Thoracic aorta (tissue), 2 donors: ENCODE measurements at places on chromosomes 4 and X.

DNA sequence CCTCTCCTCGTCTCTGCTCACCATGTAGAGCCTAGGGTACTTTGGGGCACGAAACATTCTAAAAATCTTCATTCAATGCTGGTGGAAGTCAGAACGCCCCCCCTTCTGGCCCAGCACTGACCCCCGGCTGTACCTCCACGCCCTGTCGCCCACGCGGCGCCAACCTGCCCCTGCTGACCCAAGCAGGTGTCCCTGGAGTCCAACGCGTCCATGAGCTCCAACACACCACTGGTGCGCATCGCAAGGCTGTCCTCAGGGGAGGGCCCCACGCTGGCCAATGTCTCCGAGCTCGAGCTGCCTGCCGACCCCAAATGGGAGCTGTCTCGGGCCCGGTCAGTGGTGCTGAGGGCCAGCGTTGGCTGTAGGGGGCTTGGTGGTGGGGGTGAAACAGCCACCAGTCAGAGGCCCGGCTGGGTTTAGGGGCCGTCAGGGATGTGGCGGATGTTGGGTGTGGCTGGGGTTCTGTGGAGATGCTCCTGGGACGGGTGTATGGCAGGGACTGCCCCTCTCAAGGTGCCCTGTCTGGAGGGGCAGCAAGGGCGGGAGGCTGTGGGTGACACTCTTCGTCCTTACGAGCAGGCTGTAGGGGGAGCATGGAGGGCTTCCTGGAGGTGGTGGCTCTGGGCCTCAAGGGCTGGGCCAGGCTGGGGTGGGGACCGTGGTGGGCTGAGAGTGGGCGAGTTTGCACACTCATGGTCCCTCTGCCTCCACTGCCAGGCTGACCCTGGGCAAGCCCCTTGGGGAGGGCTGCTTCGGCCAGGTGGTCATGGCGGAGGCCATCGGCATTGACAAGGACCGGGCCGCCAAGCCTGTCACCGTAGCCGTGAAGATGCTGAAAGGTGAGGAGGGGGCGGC lies 11.8 kb downstream of the FGFR3 start:
- no peak overlapping the region for H3K27ac ChIP-seq
- H3K36me3 ChIP-seq = no peaks in the 10 kb centered on the region
- no peak for DNase-seq
- H3K27me3 ChIP-seq = no peaks in the 10 kb centered on the region

DNA sequence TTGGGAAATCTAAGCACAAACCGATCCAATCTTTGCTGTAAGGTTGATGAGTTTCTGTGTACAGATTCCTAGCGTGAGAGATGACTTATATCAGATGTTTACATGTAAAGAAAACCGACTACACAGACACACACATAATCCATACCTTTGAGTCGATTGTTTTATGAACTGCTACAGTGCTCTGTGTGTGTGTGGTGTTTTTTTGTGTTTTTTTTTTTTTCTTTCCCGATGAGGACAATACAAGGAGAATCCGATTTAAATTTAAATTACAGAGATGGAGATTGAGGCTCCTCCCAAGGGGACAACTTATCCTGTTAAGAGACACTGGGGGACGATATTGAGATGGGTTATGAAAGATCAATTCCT lies 461 bp upstream of the SLC9A6 start:
- H3K4me3 ChIP-seq = peak overlapping the region; percentile 83
- H3K27me3 ChIP-seq = no peaks in the 10 kb centered on the region
- no peaks in the 10 kb centered on the region for H3K36me3 ChIP-seq
- DNase-seq = no peak
- peak overlapping the region; percentile 66 for H3K27ac ChIP-seq

DNA sequence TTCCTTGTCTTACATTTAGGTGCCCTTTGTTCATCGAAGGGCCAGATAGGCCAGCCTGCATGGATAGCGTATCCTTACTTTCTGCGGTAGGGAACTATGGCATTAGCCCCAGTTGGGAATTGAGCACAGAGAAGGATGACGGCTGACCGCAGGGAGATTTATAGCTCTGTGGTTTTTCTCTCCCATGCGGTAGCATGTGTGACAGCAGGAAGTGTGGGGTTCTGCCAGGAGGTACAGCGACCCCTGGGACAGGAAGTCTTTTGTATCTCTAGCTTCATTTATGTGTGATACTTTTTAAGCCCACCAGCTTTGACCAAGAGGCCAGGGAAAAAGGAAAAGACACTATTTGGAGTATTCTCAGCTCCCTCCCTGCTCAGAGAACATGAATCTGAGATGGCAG lies 33.1 kb downstream of the GAB3 start:
- no peak overlapping the region for H3K4me3 ChIP-seq
- no peaks in the 10 kb centered on the region for H3K4me1 ChIP-seq
- no peaks in the 10 kb centered on the region for H3K27me3 ChIP-seq
- H3K27ac ChIP-seq = no peak overlapping the region
- DNase-seq = no peak

DNA sequence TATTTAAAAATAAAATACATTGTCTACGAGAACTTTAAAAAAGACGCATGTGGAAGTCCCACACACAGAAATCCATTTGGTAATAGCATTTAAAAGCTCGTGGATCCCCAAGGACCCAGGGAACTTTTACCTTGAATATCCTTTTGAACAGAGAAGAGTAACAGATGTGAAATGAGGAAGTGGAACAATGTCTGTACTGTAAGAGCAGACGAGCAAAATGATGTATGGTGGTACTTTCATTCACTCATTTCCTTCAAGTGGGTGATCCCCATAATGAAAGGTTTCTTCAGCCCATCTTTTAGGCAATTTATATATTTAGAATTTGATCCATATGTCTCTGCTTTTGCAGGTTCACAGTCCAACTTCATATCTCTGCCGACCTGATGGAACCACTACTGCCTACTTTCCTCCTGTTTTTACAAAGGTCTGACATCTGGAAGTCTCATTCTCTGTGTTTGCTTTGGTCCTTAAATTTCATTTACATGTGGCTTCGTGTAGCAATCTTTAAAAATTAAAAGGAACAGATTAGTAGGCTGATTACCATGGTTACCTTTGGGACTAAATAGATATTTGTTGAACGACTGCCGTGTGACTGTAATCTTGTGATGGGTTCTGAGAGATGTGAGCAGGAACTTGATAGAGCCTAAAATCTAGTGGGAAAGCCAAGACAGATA lies 188.4 kb downstream of the PALLD start:
- no peaks in the 10 kb centered on the region for H3K4me1 ChIP-seq
- H3K27me3 ChIP-seq = no peaks in the 10 kb centered on the region
- H3K4me3 ChIP-seq = no peak overlapping the region

- no peak for DNase-seq
- H3K27ac ChIP-seq = no peak overlapping the region
- H3K4me1 ChIP-seq = no peaks in the 10 kb centered on the region
Observed at GRCh38 chrX:118679290-118679689, 48.1 kb upstream of the IL13RA1 start.

DNA sequence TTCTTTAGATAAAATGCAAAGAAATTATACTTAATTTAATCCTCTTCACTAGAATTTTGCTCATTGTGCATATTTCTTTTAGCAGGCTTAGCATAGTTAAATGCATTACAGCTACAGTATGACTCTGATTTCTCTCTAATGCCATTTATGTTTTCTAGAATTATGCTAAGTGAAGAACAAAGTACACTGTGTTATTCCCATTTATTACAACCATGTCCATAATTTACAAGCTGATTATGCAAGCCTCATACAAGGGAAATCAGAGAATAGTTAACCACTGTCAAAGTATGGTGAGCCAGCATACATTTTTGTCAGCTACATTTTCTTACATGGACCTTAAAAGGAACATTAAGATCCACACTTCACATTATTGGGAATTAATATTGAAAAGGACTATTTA lies 99.1 kb downstream of the MAB21L2 start:
- no peaks in the 10 kb centered on the region for H3K27me3 ChIP-seq
- no peak overlapping the region for H3K27ac ChIP-seq
- DNase-seq = no peak
- H3K4me3 ChIP-seq = no peak overlapping the region
- no peaks in the 10 kb centered on the region for H3K4me1 ChIP-seq
- H3K36me3 ChIP-seq = no peaks in the 10 kb centered on the region

GRCh38 chr4:25839687-25840086 lies 23.1 kb downstream of the SEL1L3 start:
- no peaks in the 10 kb centered on the region for H3K27me3 ChIP-seq
- no peaks in the 10 kb centered on the region for H3K36me3 ChIP-seq
- no peak for DNase-seq

DNA sequence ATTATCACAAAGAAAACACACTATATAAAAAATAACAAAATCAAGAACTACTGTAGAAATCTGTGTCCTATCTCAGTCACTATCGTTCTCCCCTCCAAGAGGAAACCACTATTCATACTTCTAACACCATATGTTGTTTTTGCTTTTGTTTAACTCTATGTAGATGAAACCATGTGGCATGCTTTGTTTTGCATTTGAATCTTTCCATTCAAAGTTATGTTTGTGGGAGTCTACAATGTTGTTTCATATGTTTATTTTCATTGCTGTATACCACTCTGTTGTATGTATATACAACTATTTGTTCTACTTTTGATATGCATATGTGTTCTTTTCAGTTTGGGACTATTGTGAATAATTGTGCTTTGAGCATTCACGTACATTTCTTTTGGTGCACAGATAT lies 116.1 kb downstream of the PABPC4L start:
- no peak overlapping the region for H3K4me3 ChIP-seq
- H3K36me3 ChIP-seq = no peaks in the 10 kb centered on the region
- H3K4me1 ChIP-seq = no peaks in the 10 kb centered on the region

DNA sequence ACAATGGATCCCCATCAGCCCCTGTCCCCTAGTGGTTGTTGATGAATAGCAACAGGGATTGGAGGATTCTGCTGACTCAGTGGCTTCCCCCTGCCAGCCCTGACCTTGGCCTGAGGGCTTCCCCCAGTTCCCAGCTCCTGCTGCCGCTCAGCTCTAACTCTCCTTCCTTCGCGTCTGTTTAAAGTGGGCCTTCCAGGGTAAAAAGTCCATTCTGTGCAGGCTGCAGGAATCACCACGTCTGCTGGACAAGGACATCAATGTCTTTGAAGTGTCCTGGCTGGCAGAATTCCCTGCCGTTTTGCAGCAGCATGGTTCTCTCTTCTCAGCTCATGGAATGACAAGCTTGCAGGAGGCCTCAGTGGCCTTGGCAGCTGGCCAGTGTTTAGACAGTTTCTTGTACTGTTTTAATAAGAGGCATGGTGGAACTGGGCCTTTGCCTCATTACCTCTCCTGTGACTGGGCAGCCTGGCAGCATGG lies 152.5 kb upstream of the STX18 start:
- H3K27me3 ChIP-seq = no peaks in the 10 kb centered on the region
- H3K4me1 ChIP-seq = no peaks in the 10 kb centered on the region
- H3K27ac ChIP-seq = no peak overlapping the region
- no peak for DNase-seq
- H3K36me3 ChIP-seq = no peaks in the 10 kb centered on the region
